Hematopoietic multipotent progenitor cell treated with erythropoietin and hydrocortisone succinate and interleukin-3 and kit ligand, for 6 days (in vitro differentiated cells): ENCODE measurements at places on chromosomes 1 and 21.

DNA sequence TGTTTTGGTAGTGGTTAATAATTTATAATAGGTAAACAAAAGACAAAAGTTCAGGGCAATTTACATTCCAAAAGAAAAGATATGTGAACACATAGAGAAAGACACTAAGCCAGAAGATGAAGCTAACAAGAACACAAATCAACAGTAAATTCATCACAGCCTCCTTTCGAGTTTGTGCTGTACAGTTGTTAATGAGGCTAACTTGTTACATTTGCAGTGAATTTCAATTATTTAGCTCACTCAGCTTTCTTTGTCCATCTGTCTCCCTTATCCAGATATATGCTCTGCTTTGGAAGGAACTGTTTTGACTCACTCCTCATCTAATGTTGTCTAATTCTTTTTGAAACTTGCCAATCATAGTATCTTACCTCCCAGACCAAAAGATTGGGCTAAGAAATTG, 423.3 kb upstream of the OLFM3 start:
- no peak for DNase-seq

DNA sequence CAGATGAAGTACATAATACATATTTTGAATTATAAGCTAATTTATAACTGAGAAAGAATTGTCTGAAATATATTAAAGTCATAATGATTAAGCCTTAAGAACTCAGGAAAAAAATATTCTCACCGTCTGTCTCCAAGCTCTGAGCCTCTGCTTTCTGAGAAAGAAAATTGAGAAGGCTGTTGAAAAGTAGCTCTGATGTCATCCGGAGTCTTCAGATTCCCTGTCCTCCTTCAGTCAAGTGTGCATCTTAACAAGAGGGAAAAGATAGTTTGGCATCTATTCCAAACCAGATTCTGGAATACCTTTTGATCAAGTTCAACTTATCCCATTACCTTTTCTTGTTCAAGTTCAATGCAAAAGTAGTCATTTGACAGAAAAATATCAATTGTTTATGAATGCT, 50.6 kb downstream of the NRIP1 start:
- DNase-seq: no peak

DNA sequence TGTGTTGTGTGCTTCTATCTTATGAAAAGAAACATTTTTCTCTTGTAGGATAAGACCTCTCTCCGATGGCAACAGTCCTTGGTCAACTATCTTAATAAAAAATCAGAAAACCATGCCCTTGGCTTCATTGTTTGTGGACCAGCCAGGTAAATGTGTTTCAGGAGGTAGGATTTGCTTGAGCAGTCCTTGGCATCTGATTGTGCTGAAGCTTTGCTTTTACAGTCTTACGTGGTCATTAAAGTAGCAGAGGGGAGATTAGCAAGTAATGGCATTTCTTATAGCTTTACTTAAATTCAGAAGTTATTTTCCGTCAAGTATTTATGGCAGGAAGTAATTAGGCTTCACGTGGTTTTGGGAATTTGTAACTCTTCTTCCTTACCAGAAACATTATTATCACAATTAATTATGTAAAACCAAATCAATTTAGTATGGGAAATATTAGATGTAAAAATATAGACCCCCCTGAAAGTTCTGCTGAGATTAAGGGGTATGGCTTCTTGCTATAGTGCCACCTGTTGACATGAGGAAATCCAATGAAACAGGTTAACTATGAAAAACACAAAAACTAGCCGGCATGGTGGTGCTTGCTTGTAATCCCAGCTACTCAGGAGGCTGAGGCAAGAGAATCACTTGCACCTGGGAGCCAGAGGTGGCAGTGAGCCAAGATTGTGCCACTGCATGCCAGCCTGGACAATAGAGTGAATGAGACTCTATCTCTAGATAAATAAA, 49.0 kb downstream of the MAP3K21 start:
- no peak for DNase-seq

DNA sequence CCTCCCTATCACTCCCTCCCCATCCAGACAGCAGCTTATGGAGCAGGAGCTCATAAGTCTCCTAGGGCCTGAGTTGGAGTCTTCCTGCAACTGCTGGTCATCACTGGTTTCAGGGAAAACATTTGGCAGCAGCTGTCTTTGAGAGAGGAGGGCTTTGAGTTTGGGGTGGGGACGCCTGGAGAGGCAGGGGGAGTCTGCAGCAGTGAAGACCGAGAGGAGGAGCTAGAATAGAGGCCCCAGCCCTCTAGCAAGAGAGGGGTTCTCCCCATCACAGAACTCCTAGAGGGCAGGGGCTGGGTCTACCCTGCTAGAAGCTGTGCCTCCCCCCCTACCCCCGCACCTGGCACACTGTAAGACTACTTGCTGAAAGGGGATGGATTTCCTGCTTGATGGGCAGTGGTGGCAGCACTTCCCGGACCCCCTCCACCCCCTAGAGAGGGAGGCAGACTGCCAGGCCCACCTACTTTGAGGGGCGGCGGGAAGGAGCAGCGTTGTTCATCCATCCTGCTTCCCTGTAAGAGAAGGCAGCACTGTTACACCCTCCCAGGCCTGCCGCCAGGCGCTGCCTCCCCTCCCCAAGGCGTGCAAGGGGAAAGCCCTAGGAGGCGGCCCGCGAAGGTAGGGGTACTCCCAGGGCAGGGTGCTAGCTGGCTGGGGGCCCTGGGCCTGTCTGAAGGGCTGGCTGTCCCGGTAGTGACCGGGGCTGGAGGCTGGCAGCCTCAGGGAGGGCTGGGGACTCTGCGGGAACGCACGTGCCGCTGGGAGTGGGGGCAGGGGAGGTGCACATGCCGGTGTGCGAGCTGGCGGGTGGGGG, 50.4 kb downstream of the RAP1GAP start:
- peak; percentile 79 for DNase-seq

GRCh38 chr1:202871367-202871766, 17.6 kb downstream of the RABIF start:
- no peak for DNase-seq

DNA sequence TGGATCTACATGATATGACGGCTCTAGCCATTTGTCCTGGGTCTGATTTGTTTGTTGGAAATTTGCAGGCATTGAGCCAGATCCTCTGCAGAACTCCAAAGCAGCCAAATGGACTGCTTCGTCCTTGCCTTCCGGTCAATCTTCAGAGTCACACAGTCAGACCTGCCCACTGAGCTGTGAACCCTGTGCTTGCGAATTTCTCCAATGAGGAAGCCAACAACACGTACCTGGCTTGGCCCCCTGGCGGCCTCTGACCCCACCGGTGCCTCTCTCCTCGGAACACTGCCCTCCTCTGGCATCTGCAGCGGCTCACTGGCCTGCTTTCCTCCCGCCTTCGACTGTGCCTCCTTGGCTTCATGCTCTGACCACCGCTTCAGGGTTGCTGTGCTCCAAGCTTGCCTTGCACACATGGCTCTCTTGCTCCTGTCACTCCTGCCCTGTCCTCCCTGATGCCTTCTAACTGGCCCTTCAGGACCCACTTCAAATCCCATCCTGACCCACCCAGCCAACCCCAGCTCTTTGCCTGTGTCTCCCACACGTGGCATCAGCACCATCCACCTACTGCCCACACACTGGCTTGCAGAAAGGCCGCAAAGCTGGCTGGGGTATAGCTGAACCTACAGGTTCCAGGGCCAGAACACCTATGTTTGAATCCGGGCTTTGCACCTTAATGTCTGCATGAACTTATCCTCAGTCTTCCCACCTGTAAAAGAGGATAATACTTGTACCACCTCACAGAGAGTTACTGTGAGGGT, 128.2 kb downstream of the KCNN3 start:
- DNase-seq: no peak

DNA sequence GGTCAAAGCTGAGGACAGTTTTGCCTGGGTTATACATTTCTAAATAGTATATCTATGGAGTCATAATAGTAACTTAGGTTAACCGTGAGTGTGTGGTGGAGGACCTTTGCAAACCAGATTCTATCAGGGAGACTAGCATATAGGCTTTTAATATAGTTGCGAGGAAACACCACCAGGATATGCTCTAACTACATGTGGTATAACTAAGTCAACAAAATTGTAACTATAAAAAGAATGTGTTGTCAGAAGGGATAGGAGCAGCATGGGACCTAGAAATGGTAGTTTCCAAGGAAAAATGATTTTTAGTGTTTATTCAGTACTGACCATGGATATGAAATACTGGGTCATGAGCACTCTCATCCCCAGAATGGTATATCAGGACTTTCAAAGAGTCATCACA, 338.1 kb downstream of the TGFB2 start:
- DNase-seq: no peak

DNA sequence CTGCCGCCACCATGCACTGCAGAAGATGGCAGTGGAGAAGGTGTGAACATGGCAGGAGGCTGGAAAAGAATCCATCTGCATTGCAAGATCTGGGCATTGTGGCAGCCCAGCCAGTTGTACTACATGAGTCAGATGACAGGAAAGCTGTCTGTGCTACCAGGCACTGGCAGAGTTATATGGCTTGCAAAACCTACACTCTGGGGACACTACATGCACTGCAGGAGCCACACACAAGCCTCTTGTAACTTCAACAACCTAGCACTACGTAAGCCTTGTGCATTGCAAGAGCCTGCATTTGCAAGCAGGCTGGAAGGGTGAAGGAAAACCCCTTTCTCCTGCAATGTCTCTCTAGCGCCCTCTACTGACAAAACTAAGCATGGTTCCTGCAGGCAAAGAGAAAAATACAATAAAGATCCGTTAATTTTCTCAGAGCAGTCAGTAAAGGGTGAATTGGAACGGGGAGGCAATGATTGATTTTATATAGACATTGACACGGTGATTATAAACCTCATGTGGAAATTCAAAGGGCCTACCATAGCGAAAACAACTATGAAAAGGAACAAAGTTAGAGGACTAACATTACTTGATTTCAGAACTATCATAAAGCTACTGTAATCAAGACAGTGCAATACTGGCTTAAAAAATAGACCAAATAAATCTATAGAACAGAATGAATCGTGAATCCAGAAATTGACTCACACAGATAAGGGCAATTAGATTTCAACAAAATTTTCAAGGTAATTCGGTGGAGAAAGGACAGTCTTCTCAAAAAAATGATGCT, 26.2 kb upstream of the DYNLT5 start:
- DNase-seq: peak; percentile 87

GRCh38 chr1:67191668-67192520, 25.6 kb downstream of the IL23R start:
- DNase-seq: peak; percentile 69
